AG08396 (cell line): ENCODE measurements at places on chromosomes 6 and 20.

- DNase-seq: no peak
Measured at GRCh38 chr20:29472606-29473005, 1784.9 kb upstream of the DEFB115 start.

- no peak for DNase-seq
Measured at GRCh38 chr6:163323705-163324104, 90.8 kb upstream of the QKI start.

DNA sequence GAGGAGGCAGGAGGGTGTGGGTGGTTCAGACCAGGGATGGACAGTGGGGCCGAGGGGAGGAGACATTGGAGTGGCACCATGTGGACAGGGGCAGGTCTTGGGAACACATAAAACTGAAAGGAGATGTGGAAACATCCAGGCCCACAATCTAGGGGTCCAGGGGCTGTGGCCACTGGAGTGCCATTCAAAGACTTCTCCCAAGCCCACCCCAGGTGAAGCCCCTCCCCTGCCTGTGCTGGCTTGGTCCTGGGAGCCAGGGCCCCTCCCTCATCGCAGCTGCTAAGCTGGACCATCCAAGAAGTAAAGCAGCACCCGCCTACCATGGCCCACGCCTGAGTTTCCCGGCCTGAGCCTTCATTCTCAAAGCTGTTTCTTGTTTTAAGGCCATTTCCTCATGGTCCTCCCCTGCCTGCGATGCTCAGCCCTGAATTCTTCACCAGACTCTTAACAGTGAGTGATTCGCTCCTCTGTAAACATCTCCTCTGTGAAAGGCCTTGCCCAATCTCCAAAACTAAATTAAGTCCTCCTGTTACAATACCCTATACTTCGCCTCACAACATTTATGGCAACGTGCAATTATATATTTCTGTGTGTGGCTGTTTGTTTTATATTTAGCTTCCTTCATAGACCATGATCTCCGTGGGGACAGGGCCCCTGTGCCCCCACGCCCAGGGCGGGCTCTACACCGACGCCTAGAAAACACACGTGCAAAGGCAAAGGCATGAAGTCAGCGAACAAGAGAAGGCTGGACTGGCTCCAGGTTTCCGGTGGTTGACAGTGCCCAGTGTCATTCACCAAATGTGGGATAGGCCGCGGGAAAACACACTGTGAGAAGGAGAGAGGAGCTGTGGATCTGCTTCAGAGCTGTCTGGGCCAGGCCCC, 267.8 kb downstream of the ERMARD start:
- DNase-seq: peak; percentile 48

- no peak for DNase-seq
Measured at GRCh38 chr6:37477656-37478435, 21.8 kb downstream of the CCDC167 start.

DNA sequence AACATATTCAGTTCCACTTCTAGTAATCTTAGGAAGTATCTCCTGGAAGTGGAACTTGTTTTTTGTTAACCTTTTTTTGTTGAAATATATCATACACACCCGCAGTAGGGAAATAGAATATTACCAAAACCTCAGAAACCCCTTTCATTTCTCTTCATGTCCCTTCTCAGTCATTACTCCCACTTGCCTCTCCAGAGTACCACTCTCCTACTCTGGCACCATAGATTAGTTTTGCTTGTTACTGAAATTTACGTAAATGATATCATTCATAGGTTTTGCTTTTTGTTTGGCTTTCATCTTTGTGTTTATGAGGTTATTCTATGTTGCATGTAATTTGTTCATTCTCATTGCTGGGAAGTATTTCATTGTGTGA, 52.8 kb downstream of the ZFAND3 start:
- DNase-seq: no peak

DNA sequence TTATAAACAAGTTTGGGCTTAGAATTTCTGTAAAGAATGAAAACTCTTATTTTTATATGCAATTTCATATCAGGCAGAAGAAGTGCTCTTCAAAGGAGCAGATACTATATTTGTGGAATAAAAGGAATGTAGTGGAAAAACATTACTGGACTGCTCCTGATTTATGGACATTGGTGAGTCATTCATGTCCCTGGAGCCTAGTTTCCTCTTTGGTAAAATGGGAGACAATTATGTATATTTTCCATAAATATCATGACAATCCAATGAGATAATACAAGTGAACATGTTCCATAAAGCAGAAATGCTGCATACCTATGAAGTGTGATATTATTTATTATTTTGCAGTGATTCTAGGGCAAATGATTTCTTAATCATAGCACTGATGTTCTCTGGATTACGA, 445.8 kb upstream of the CITED2 start:
- peak; percentile 26 for DNase-seq

- no peak for DNase-seq
Measured at GRCh38 chr6:324116-324728, 31.9 kb downstream of the DUSP22 start.

DNA sequence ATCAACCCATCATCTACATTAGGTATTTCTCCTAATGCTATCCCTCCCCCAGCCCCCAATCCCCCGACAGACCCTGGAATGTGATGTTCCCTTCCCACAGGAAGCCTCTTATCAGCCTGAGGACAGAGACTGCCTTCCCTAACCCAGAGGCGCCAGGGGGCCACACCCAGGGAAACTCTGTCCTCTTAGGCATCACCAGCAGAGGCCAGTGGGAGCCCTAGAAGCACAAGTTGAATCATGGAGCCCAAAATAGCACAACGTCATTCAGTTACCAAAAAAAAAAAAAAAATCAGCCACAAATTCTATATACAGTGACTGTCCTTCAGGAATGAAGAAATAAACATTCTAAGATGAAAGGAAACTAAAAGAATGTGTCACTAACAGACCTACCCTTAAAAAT, 625.7 kb downstream of the TFAP2A start:
- peak; percentile 6 for DNase-seq

DNA sequence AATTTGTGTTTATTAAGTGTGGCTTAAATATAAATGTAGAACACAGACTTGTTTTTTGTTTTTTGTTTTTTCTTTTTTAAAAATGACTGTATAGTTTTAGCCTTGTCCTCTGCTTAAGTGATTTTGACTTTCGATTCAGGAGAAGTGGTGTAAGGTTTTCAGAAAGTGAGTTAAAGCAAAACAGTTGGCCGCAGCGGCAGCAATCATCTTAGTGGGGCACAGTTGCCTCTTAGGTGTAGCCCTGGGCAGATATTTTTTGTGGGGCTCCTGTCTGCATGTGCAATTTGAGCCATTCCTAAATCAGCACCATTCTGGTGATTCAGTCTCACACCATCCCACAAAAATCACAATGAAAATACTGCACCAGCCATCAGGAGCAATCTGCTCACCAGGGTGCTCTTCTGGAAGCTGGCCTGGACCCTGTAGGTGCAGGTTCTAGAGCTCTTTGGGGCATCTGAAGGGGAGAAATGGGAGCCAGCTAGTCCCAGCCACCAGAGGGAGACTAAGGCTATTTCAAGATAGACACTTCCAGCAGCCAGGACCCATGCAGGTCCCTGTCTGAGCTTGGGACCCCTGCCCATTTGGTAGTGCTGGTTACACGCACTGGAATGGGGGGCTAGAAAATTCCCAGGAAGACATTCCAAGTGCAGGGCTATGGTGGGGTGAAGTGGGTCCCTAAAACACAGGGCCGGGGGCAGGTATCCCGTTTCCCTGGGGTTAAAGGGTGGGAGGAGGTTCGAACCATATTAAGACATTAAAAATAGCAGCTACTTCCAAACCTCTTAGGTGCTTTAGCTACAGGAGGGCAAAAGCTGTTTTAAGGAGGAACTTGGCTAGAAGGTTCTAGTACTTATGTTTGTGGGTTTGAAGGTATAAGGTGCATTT, 156.6 kb downstream of the NFATC2 start:
- DNase-seq: peak; percentile 53

DNA sequence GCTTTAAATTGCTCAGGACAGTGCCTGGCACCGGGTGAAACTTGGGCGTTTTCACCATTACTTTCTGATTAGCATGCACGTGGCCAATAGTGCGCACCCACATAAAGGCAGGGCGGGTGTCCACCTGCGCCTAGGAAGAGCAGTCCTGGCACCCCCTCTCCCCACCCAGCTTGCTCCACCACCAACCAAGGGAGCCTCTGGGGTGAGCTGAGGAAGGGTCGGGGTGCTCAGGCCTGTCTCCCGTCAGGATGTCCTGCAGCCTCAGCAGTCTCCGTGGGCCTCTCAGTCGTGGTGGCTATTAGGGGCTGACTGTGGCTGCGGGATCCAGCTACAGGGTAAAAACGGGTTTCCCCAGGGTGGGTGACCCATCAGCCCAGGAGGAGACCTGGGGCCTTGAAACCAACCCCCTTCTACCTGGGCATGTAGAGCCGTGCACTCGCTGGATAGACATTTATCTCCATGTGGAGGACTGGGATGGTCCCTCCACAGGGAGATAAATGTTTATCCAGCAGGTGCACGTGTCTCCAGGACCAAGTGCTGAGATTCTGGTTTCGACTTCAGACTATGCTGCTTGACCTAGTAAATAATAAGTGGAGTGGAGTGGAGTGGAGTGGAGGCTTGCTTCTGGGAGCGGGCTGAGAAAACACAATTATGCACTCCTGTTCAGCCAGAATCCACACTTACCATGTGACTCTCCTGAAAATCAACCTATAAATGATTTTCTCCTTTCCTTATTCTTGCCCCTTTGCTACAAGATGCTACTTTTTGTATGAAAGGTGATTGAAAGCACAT, 91.1 kb downstream of the ZDHHC14 start:
- DNase-seq: no peak

DNA sequence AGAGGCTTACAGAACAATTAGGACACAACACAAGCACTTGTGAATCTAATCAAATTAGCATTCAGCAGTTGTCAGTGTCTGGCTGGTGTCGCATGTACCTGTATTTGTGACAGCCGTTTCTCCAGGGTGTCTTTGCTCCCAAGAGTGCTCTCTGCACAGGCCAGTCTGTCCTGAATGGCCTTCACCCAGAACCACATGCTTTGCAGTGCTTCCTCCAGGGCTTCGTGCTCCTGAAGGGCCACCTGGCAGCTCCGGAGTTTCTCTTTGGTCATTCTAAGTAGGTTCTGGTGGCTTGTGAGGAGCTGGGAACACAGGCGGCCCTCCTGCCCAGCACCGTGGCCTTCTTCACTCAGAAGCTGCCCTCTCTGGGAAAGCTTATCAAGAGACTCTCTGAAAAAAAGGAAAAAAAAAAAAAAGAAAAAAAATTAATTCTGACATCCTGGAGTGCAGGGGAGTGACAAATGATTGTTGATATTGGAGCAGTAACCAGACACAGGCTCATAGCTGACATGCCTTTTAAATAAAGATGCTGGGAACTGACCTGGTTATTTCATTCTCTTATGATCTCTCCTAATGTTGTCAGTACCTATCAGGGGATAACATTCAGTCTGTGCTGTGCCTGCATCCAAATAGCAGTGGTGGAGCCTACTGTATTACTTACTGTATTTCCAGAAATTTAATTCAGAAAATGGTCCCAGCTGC, 245.8 kb downstream of the SYNE1 start:
- no peak for DNase-seq

DNA sequence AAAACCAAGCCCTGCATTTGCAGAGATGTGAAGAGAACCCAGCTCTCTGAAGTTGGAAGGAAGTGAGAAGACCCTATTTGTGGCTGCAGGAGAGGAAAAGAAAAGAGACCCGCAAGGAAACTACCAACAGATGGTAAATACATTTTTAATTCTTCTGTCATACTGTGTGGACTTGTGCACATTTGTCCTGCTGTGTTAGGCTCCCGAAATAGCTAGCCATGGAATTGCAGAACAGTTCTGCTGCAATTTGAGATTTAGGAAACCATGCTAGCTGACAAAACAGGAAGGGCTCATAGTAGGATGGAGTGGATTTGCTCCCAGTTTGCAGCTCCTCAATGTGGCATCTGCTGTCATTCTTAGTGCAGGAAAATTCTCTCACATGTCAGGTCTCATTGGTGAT, 12.1 kb upstream of the ATXN1 start:
- DNase-seq: no peak

GRCh38 chr20:3670511-3670910, 7.3 kb upstream of the GFRA4 start:
- no peak for DNase-seq

DNA sequence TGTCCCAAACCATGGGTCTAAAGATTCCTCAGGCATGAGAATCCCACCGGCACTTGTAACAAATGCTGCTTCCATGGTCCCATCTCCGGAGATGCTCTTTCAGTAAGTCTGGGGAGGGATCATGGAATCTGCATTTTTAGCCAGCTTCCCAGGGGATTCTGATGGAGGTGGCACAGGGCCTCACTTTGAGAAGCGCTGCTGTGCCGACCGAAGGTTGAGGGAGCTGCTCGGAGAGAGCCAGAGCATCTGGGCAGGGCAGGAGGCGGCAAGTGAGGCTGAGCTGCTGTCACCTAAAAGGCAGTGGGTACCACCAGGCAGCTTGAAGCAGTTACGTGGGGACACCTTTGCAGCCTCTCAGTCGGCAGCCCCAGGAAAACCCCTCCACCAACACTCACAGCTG, 100.2 kb upstream of the CDYL start:
- no peak for DNase-seq

- DNase-seq: no peak
Measured at GRCh38 chr20:14453259-14453658, 115.8 kb upstream of the FLRT3 start.

- no peak for DNase-seq
Measured at GRCh38 chr20:25313593-25313992, 65.7 kb downstream of the PYGB start.

DNA sequence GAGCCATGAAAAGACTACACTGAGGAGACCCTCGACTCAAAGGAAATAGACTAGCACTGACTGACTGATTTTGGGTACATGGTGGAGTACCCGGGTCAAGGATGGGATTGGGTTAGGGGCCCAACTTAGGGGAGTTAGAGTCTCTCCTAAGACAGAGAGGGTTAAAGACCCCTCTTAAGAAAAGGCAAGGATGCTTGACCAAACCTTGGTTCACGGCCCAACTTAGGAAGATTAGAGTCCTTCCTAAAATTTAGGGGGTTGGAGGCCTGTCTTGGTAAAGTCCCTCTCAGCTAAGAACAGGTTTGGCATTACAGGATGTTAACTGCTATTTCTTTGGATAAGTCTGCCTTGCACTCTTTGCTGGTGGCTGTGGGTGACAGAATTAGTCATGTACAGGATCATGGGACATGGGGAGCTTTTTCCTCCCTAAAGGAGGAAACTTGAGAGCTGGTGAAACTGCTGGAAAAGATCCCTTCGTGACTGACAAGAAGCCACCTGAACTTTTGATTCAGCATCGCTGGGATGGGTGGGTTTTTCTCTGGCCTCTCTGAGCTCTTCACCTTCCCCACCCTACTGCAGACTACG, 12.3 kb upstream of the SLC22A16 start:
- DNase-seq: no peak

GRCh38 chr20:20363799-20364592, 3.9 kb upstream of the INSM1 start:
- DNase-seq: no peak

DNA sequence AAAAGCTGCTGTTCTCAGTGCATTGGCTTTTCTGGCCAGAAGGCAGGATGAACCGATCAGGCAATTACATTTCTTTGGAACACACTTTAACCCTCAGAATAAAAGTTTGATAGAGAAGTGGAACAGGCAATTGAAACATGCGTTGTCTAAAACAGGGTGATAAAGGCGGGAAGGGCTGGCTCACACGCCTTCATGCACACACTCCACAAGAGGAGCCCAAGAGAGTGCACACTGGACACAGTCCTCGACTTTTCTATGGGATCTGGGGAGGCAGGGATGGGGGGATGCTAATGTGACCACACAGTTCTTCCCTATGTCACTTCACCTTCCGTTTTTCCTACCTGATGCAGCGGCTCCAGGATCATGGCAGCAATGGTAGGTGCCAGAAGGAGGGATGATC, 30.9 kb upstream of the TUBB2A start:
- no peak for DNase-seq
